ENCODE measurements at places on chromosomes 11 and 22.

DNA sequence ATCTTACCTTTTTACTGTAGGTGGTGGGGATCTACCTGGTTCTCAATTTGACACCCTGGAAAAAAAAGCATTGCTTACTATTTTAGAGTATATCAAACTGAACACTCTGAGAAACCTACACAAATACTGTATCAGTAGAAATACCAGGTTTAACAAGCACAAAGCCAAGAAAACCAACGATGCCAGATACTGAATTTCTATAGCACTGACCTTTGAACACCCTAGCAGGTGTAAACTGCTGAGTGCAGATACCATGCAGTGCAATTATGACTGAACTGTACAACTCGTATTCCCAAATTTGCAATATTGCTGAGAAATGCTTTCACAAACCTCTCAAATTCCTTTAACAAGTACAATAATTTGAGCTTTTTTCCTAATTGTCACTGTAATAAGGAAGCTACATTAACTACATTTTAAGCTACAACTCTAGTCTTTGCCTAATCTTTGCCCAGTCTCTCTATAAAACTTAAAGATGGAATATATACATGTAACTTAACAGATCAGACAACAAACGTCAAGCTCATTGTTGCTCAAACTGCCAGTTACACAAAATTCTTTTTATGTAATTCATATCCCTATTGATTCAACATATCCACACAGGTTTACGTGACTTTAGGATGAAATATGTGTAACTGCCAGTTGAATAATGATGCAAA lies 8.9 kb downstream of the TAF1D start:
- no peak for DNase-seq

- no peak for DNase-seq
Measured at GRCh38 chr11:10824888-10825287, 16.2 kb upstream of the EIF4G2 start.

GRCh38 chr11:66910669-66911068 lies 47.5 kb downstream of the PC start:
- DNase-seq, result no peak

GRCh38 chr11:87572881-87573280 lies 535.1 kb downstream of the TMEM135 start:
- DNase-seq, result no peak

- DNase-seq, result no peak
Measured at GRCh38 chr11:99814021-99814420, 793.3 kb downstream of the CNTN5 start.

- no peak for DNase-seq
Measured at GRCh38 chr11:70060611-70061293, 17.4 kb upstream of the ANO1 start.

DNA sequence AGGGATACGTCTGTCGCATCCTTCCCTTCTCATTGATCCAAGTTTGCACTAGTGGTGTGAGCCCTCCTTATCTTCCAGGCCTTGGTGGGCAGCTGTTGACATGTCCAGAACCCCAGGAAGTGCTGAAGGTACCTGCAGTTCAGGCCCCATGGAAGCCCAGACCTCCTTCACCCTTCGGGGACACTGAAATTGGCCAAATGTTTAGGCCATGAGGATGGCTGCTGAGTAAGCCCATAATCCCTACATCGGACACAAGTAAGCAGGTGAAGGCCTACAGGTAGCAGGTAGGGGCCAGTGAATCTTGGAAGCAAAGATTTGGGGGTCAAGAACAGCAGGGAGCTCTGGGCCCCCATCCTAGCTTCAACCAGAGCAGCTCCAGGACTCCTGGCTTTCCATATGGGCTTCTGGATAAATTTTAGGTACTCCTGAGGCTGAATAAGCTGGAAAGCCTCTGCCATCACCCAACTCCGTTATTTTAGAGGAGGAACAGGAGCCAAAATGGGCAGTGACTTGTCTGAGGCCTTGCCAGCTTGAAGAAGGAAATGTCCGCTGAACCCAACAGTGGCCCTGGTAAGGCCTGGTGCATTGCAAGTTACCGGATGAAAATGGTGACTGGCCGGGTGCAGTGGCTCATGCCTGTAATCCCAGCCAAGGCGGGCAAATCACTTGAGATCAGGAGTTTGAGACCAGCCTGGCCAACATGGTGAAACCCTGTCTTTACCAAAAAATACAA lies 45.2 kb downstream of the MORC2 start:
- no peak for DNase-seq

GRCh38 chr11:44943118-44943517 lies 7.6 kb downstream of the TP53I11 start:
- DNase-seq, result no peak

- no peak for DNase-seq
Measured at GRCh38 chr11:134838708-134839107, 426.7 kb upstream of the B3GAT1 start.

DNA sequence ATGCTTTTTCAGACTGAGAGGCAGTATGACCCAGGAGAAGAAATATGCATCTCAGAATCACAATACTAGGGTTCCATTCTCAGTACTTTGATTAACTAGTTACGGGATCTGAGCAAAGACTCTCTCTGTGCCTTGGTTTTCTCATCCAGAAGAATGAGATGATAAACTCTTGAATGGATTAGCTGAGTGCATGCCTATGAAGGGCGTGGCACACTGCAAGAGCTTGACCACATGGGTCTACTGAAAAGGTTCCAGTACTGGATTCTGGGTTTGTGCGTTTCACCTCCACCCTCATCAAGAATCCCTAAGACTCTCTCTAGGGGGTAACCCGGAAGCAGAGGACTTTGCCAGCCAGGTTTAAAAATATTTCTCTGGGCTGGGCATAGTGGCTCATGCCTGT lies 25.6 kb downstream of the PGA5 start:
- DNase-seq, result no peak

DNA sequence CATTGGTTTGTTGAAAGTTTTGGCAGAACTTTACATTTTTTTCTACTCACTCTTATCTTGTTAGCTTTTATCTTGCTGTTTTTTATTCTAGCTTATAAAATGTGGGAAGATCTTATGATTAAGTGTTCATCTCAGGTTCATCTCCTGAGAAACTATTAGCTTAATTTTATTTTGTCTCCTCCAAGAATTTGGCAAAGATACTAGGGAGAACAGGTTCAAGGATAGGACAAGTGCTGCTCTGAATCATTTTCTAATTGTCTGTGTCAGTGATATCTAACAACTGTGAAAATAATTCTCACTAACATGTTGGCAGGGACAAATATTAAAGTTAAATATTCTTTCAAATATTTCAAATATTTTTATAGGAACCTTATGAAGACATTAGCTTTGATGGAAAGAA lies 38.2 kb upstream of the FSHB start:
- no peak for DNase-seq

- no peak for DNase-seq
Measured at GRCh38 chr22:48594757-48595510, 1232.7 kb downstream of the BRD1 start.

GRCh38 chr22:46113110-46113909 lies 37.0 kb upstream of the PPARA start:
- no peak for DNase-seq

DNA sequence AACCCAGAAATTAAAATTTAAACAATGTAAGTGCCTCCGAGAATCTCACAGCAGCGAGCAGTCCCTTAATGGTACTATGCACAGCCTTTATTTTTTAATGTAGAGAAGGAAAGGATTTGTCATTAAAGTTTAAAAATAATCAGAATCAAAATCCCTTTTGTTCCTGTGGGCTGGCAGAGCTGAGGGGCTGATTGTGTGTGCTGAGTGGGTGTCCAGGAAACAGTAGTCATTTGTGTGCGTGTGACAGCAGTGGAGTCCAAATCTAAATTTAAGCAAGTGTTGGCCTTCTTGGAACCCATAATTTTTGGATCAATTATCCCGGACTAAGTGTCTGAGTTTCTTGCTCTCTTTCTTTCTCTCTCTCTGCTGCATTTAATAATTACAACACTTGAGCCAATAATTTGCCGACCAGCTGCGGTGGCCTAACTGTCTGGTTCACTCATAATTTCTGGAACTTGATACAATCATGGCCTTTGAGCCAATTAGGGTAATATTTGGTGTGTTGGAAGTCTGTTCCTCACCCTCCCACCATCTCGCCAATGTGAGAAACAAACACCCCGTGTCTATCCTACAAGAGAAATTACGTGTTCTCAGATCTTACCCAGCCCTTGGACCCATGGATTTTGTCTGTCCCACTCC lies 528.0 kb downstream of the SOX6 start:
- DNase-seq, result no peak

GRCh38 chr11:113773092-113773415 lies 438 bp downstream of the ZW10 start:
- DNase-seq, result no peak

- DNase-seq, result no peak
Measured at GRCh38 chr11:304915-305843, 2.4 kb upstream of the IFITM2 start.

DNA sequence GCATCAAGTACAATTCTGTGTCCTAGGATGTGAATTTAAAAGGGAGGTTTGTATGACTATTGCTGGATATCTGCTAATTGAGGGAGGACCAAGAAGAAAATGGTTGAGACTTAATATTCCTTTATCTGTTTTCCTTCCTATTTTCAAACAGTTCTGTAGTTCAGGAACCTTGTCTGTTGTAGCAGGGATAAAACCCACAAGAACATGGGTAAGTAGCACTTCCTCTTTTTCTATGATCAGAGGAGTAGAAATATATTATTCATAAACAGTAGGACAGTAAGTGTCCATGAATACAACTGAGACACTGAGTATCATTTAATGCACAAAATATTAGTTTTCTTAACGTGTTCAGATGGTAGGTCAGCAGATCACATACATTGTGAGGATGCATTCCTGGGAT lies 7.6 kb downstream of the MS4A3 start:
- DNase-seq, result no peak

- DNase-seq, result no peak
Measured at GRCh38 chr11:27904358-27905055, 203.4 kb downstream of the KIF18A start.

GRCh38 chr11:76280151-76280881 lies 74.0 kb upstream of the WNT11 start:
- no peak for DNase-seq

GRCh38 chr11:8320076-8320475 lies 56.4 kb upstream of the LMO1 start:
- DNase-seq, result no peak

GRCh38 chr11:110832539-110832938 lies 120.3 kb upstream of the ARHGAP20 start:
- no peak for DNase-seq

- no peak for DNase-seq
Measured at GRCh38 chr11:69832561-69833413, 13.6 kb upstream of the FGF3 start.

GRCh38 chr22:49513358-49513851 lies 314.3 kb downstream of the BRD1 start:
- no peak for DNase-seq

GRCh38 chr11:45031912-45032519 lies 81.3 kb upstream of the TP53I11 start:
- DNase-seq, result peak; percentile 53

DNA sequence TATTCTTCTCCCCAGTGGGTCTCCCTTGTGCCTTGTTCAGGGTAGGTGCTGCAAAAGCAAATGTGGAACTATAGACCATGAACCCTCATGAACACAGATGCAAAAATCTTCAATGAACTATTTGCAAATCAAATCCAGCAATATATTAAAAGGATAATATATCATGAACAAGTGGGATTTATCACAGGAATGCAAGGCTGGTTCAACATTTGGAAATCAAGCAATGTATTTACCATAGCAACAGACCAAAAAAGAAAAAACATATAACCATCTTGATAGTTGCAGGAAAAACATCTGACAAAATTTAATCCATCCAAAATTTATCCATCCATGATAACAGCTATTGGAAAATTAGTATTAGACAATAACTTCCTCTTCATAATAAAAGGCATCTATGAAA lies 11.4 kb upstream of the OSBPL5 start:
- DNase-seq, result no peak

GRCh38 chr11:110434952-110435779 lies 5.4 kb downstream of the FDX1 start:
- no peak for DNase-seq

GRCh38 chr11:64794526-64794925 lies 8.5 kb downstream of the MAP4K2 start:
- no peak for DNase-seq

- no peak for DNase-seq
Measured at GRCh38 chr22:46900549-46900948, 138.1 kb downstream of the TBC1D22A start.

DNA sequence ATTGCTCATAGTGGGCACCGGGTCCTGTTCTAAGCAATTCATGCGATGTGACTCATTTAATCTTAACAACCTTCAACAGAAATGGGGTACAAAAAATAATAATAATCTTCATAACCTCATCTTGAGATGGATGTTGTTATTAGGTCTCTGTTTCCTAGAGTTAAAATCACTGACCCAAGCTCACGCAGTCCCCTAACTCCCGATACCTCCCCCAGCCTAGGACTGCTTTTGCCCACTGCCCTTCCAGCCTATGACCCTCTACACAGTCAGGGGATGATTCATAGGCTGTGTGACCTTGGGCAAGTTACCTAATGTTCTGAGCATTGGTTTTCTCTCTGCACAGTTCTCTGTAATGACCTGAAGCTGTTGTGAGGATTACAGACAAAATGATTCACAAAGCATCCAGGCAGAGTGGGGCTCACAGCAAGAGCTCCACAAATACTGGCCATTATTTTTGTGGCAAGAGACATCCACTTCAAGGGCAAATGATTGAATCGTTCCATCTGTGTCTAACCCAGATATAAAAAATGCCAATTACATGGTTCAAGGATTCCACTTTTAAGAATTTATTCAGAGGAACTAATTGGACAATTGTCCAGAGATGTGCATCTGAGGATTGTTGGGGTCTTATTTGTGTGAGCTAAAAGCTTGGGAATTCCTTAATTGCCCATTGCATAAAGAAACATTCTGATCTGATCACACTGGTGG lies 20.0 kb downstream of the MTFP1 start:
- no peak for DNase-seq

GRCh38 chr11:123494195-123495050 lies 64.4 kb downstream of the GRAMD1B start:
- no peak for DNase-seq

DNA sequence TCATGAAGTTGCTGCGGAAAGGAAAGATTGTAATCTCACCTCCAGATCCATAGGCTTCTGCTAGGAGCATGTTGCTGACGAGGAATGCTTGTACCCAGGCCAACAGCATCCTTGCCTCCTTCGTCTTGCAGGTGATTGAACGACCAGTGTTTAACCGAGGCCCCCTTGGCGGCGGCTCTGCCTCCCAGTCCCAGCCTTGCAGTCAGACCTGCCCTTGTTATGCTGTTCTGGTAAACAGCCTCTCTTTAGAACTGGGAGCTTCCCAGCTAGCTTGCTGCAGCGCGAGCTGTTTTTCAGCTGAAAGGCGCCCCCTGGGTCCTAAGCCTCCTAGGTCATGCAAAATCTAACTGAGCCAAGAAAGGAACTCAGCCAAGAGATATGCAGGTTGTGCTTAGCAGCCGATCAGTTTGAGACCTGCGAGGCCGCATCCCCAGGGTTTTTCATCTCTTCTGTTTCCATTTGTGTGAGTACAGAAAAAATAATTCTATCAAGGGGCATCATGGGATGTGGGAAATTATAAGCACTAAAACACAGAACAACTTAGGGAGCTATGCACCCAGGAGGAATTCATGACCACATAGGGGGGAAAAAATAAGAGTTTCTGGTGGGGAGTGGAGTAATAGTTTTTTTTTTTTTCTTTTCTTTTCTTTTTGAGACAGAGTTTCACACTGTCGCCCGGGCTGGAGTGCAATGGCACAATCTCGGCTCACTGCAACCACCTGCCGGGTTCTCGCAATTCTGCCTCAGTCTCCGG lies at the start of gene PIK3IP1:
Gene PIK3IP1 (minus strand): TSS at position 253 of the 754 bp plus-strand sequence. CDS start 144 bp downstream, at position 109.
- peak; percentile 41 for DNase-seq

All from GM12878 (cell line).